ENCODE measurements at places on chromosomes 4 and X.

GRCh38 chr4:91025241-91026148 is 898.3 kb downstream of the CCSER1 start:
- DNase-seq = no peak

GRCh38 chr4:62531264-62531663 is 1331.1 kb downstream of the ADGRL3 start:
- no peak for DNase-seq

DNA sequence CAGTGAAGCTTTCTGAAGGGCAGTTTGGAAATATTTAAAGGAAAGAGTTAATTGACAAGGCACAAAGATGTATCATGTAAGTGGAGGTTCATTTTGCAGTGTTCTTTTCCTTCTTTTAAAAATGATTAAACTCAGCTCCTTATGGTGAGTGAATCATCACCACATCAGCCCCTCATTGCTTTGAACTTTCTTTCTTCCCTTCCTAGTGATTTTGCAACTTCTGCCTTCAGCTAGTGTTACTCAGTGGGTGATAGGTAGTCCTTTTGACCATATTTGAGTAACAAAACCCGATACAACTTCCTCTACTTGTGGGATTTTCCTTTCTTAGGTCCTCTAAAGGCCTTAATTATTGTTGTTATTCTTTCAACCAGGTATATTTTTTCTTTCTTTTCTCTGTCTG is 8.2 kb downstream of the ZCCHC4 start:
- no peak for DNase-seq

- peak; percentile 3 for DNase-seq
These were observed 97.7 kb upstream of the PTPN13 start for GRCh38 chr4:86496094-86497080.

DNA sequence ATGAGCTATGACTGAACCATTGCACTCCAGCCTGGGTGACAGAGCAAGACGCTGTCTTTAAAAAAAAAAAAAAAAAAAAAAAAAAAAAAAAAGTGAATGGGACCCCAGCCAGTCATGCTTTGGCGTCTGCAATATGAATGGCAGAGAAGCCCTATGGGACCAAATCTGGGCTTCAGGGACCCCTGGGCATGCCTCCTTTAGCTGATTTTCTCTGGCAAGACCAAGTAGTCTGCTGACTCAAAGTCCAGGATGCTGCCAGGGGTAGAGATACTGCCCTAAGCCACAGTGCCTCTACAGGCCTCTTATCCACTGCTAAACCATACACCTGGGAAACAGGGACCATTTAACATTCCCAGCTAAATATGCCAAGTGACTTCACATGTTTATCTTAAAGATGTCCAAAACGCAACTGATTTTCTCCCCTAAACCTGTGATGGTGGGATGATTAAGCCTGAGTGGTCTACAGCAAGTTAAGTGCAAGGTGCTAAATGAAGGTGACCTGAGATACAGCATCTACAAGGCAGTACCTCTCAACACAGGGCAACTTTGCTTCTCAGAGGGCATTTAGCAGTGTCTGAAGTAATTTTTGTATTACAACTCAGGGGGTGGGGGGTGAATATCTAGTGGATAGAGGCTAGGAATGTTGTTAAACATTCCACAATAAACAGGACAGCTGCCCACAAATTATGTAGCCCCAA is 5.8 kb downstream of the RPS4X start:
- no peak for DNase-seq

DNA sequence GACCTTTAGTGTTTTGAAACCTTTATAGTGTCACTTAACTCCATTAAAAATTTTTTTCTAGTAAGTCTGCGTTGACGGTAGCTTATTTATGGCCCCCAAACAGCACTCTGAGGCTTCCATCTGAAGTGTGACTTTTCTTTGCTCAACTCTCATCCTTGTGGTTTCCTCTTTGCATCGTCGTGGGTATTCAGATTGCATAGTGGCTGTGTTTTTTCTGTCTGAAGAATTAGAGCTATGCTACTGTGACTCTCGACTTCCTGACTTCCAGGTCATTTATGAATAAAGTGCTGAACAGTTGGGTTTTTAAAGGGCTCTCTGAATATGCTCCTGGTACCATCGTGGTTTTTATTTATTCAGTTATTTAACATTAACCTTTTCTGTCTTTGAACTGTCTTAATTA is 44.9 kb downstream of the JADE1 start:
- no peak for DNase-seq

DNA sequence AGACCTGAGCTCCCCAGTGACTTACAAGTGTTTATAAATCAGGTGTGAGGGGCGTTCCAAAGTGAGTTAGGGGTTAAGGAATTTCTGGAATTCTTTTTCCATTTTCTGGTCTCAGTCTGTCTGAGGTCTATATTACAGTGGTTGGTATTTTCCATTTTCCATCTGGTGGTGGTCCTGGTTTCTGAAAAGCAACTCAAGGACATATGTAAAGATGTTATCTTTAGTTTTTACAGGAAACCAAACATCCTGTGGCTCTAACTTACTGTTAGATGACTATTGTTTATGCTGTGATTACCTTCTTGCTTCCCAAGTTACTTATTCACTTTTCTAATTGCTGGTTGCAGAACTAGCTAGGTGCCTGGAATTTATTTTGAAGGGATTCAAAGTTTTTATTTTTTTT is 53.5 kb upstream of the IL21 start:
- no peak for DNase-seq

DNA sequence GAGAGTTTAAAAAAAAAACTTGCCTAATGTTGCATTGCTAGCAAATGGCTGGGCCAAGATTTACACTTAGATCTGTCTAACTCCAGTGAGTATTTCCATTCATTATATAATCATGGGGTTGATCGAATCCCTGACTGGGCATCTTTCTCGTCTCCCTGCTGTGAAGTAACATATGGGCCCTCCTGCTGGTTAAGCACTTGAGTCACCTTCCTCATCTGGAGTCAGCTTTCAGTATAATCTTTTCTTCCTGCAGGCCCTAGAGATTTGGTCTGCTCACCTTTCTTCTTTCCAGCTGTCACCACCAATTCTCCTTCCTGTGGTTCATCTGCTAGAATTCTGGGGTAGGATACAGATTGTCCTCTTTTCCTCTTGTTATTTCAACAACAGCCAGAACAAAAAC is 41.6 kb downstream of the TIGD2 start:
- DNase-seq = no peak

DNA sequence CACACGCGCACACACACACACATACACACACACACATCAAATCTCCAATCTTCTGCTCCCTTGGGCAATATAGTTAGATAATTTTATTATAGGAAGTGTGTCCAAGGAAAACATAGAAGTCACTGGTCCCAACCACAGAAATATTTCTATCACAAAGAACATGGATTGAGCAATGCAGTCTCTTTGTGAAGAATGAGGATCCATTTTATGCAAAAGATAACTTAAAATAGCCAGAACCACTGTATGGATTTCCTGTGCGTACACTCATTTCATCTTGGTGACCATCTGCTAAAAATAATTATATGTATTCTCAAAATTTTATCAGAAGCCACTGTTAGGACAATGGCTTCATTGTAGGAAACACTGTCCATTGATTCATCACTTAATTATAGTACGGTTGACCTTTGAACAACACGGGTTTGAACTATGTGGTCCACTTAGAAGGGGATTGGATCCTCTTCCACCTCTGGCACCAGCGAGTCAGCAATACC is 169.6 kb upstream of the MXRA5 start:
- no peak for DNase-seq

GRCh38 chr4:113446019-113446418 is 315.5 kb downstream of the CAMK2D start:
- DNase-seq = no peak

DNA sequence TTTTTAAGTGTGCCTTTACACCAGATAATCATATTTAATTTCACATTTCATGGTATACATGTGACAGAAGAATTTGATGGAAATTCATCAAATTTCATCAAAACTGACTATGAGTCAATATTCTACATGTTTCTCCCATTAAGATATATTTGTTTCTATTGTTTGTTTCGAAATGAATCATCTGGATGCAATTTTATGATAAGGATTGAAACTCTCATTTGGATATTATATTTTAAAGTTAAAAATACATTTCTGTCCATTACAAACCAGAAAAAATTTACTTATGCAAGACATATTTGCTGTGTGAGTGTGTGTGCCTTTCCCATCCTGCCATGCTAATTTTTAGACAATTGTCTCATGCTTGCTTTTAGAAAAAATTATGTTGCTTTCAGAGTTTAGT is 52.2 kb downstream of the SULT1B1 start:
- no peak for DNase-seq

GRCh38 chr4:158459085-158459820 is 62.4 kb upstream of the RXFP1 start:
- DNase-seq = no peak

- no peak for DNase-seq
These were observed 27.4 kb upstream of the PJA1 start for GRCh38 chrX:69192603-69193002.

DNA sequence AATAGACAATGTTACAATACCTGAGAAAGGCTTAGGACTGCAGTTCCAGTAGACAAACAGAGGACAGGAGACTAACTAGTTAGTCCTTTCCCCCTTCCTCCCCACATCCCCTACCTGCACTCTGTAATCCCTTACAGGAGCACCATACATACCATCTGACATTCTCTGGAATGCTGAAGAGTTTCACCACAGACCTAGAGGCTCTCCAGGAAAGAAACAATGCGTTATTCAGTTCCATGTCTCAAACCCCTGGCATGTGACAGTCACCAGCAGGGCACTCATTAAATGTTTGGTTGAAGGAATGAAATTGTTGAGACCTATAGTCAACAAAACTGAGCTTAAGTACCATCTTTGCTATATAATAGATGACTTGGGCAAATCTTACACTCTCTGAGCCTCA is 100.2 kb upstream of the USP38 start:
- no peak for DNase-seq

DNA sequence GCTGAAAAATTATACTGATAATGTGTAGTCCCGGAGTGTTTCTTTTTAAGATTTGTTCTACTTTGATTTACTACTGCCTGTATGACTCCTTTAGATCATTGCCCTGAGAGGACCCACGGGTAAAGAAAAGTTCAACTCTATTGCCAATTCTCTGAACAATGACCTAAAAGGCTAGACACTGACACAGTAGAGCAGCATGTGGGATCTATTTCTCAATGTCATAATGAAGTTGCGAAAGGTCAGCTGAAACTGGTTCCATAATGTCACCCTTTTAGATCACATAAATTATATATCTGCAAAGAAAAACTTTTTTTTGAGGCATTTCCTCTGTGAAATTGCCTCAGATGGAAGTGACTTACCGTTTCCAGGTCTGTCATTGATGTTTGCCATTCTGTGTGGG is 67.4 kb downstream of the GLRB start:
- DNase-seq = no peak

DNA sequence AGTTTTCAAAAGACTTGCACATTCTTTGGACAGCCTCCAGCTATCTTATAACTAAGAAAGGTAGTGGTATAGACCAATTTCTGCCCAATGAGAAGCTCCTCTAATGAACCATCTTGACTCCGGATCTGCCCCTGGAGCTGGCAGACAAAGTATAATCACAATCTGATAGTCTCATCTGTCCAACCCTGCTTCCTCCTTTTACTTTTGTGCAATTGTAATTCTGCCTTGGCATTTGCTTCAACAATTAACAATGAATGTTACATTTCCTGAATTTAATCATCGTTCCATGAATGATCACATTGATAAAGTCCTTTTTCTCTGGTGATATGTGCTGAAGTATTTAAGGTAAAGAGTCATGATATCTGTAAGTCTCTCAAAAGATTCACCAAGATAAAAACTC is 27.8 kb downstream of the FRYL start:
- no peak for DNase-seq

GRCh38 chrX:129992181-129992580 is 9.7 kb downstream of the BCORL1 start:
- DNase-seq = no peak

DNA sequence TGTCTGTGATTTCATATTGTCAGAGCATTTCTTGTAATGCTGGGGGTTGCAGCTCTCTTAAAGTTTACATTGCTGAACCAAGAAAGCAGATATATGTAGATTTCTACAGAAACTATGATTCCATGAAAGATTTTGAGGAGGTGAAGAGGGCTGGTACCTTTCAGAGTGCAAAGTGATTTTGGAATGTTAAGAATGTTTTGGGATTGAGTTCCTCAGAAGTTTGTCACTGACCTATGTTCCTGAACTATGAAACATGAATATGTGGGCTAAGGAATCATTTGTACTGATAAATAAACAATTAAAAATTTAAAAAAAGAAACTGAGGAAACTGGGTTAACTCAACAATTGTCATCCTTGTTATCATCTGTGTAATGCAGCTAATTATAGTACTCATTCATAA is 12.3 kb upstream of the CHIC2 start:
- no peak for DNase-seq

GRCh38 chr4:174037049-174037448 is 246.4 kb downstream of the FBXO8 start:
- no peak for DNase-seq

GRCh38 chrX:68807818-68808217 is 21.0 kb upstream of the EFNB1 start:
- DNase-seq = no peak

GRCh38 chrX:48475296-48475695 is 703 bp upstream of the FTSJ1 start:
- no peak for DNase-seq

DNA sequence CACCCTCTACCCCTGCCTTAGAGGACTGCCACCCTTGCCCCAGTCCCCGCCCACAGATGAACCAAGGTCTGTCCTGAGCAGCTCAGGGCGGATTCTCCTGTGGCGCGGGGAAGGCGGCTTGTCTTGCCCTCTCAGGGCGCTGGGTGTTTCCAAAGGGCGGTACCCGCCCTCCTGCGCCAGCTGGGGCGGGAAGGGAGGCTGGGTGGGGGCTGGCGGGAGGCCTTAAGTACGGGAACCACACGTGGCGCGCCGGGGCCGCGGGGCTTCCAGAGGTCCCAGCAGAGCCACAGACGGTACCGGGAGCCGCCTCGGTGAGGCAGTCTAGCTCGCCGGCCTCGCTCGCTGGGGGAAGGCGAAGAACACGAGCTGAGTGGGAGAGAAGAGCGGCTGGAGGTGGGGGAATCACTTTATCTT is 361.1 kb downstream of the MID1IP1 start:
- peak; percentile 43 for DNase-seq

GRCh38 chr4:78602334-78602733 is 50.8 kb downstream of the ANXA3 start:
- no peak for DNase-seq

DNA sequence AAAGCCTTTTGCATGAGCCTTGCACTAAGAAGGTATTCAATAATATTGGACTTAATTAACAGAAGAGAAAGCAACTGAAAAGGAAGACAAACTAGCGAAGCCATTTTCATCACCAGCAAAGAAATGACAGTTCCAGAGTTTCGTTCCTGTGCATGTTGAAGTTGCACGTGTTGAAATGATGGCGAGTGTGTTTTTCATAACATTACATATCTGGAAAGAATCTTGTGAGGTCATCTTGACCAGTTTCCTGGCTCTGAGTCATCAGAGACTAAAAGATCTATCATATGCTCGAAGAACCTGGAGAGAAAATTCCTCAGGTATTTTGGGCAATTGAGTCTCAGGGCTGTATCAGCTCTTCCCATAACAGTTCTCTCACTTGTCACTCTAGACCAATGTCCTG is 106.2 kb upstream of the MAML3 start:
- DNase-seq = no peak

GRCh38 chrX:122134291-122134690 is 1049.8 kb upstream of the GRIA3 start:
- no peak for DNase-seq
